ENCODE measurements at places on chromosomes 16 and 17.

- peak; percentile 36 for DNase-seq
Measured at GRCh38 chr17:27457731-27458523, 1.7 kb downstream of the KSR1 start.

- DNase-seq: no peak
Measured at GRCh38 chr16:14211856-14212543, 140.9 kb downstream of the MRTFB start.

- DNase-seq: no peak
Measured at GRCh38 chr17:19991252-19991885, 13.7 kb upstream of the AKAP10 start.

GRCh38 chr17:40859536-40859935, 7.5 kb downstream of the KRT12 start:
- DNase-seq: no peak

DNA sequence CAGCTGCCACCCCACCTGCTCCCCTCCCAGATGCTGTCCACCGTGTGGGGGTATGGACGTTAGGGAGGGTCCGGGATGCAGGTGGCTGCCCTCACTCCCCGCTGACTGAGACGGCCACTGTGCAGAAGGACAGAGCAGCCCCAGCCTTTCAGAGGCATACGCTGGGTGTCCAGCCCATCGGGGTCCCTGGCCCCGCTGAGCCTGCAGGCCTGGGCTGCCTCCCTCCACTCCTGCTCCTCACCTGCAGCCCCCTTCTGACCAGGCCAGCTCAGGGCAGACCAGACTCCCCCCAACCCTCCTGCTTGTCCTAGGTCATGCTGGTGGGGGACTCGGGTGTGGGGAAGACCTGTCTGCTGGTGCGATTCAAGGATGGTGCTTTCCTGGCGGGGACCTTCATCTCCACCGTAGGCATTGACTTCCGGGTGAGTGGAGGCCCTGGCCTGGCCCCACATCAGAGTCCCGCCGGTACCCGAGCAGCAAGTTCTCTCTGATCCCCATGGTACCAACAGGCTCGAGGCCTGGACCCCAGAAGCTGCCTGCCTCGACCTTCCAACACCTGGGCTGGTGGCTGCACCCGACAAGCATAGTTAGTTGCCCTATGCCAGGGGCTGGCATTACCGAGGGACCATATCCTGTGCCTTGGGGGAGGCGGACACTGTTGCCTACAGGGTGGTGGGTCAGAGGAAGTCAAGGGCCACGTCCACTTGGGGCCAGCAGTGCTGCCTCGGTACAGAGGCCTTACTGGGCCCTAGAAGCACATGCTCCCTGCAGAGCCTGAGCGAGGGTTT, 1.4 kb downstream of the RAB26 start:
- no peak for DNase-seq

GRCh38 chr17:57929386-57929785, 25.8 kb downstream of the CUEDC1 start:
- DNase-seq: peak; percentile 31

- DNase-seq: no peak
Measured at GRCh38 chr16:66842765-66843164, 1.4 kb upstream of the CA7 start.

DNA sequence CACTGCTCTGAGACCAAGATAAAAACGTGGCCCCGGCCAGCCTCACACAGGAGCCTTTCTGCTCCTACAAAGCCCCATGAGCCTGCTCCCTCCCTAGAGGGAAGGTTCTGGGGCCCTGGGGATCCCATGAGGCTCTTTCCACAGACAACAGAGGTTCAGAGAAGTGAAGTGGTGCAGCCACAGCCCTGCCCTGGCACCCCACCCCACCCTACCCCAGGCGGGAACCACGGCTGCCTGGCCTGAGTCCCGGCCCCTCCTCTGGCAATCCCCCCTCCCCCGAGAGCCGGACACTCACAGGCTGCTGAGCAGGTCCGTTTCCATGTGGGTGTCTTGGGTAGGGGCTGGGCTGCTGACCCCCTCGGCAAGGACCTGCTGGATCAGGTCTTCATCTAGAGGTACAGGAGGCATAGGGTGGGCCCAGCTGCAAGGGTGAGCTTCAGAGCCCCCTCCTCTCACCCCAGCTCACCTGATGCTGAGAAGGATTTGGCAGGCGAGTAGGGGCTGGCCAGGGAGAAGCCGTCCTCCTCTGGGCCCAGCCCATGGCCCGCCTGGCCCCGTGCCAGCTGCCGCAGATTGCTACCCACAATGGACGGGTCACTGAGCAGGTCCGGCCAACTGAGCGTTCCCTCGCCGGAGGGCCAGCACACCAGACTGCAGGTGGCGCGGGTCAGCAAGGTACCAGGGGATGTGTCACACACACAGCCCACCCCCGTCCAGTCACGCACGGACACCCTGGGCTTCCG, 38.7 kb downstream of the PKD1 start:
- DNase-seq: no peak

DNA sequence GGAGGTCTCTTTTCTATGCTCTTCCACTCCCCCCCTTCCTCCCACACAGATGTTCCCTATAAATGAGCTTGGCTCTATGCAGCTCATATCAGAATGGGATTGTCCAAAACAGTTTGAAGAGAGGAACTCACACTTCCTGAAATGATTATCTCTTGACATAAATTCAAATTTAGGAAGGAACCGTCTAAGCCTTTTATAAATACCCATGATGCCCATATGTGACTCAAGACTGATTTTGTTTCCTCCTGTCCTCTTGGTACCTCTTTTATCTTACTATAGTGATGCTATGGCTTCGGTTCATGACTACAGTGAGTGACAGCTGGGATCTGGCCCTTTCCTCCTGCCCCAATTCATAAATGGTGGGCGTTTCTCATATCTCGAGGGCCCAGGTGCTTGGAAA, 16.6 kb upstream of the TERF2 start:
- DNase-seq: peak; percentile 68

- DNase-seq: no peak
Measured at GRCh38 chr16:72645538-72645937, 402.4 kb downstream of the ZFHX3 start.

GRCh38 chr16:68324780-68325357, 14.1 kb downstream of the PRMT7 start:
- no peak for DNase-seq

DNA sequence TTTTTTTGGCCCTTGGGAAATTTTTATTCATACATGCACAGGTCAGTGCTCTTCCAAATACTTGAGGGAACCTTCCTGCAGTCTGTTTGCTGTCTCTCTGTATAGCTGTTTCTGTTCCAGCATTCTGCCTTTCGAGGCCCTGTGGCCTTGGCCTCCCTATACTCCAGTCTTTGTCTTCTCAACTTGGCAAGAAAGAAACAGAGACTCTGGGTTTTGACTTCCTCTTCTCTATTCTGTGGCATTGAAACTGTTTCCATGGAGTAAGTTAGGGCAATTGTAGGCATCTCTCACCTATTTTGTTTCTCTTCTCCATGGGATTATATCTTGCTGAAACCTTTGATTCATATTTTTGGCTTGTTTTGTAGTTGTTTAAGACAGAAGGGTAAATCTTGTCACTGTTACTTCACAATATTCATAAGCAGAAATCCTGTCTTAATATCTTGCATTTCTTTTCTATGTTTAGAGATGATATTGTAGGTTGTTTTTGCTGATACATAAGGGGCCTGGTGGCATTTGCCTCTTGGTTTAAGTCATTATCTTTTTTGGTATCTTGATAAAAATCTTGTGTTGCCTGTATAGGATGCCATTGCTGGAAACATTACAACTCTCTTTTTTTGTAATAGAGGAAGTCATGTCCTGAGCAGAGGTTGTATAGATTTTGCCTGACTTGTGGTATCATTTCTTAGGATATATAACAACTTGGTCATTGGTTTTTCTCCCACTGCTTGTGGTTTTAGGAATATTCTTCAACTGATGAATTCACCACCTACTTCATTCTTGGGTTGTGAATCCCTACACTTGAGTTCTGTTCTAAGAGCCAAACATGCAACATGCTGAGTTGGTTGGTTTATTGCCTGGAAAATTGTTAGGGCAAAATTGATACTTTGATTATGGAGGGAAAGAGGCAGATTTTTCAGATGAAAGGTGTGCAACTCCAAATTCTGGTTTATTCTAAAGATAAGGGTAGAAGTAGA, 168.6 kb downstream of the FTO start:
- DNase-seq: no peak

GRCh38 chr17:38606646-38607611, 1.2 kb upstream of the SRCIN1 start:
- no peak for DNase-seq

DNA sequence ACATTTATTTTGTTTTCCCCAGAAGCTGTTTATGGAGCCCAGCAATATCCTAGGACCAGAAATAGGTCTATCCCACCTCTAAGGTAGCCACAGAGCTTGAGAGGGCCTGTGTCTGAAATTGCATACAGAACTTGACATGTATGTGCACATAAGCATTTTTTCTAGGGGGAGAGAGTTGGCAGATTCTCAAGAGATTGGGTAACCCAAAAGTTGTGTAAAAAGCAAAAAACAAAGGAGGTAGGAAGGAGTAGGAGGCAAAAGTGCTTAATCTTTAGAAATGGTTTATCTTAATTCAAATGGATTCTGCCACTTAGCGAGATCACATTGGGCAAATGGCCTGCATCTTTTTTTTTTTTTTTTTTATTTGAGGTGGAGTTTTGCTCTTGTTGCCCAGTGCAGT, 3.5 kb downstream of the PLK1 start:
- DNase-seq: peak; percentile 53

DNA sequence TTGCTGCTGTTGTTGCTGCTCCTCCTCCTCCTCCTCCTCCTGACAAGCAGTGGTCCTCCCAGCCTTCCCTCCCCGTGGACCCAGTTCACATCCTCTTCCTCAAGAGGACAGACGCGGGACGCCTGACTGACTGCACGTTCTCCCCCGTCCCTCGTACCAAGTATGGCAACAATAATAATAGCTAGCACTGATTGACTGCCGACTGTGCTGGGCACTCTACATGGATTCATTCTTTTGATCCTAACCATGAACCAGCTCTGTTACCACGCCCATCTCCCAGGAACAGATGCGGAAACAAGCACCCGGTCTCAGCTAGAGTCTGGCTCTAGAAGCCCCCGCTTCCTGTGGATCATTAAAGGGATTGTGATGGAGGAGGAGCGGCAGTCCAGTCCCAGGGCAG, 78.0 kb downstream of the GNAO1 start:
- no peak for DNase-seq

- no peak for DNase-seq
Measured at GRCh38 chr16:62256406-62256805, 220.2 kb upstream of the CDH8 start.

DNA sequence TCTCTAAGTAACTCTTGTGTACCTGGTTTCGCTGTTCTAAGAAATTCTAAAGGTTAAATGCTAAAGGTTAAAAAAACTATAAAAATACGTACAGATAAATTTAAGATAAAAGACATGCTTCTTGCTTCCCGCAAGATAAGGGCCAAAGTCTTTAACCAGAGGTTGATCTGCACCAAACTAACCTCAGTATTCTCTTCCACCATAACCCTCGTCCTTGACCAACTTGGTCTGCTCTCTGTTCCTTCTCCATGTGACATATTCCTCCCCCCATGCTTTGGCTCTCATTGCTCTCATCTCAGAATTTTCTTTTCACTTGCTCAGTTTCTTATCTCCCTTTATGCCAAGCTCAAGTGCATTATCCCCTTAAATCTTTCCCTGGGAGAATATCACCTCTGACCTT, 330.5 kb upstream of the ZFHX3 start:
- DNase-seq: no peak

GRCh38 chr17:79966681-79967080, 69.0 kb downstream of the TBC1D16 start:
- DNase-seq: no peak

DNA sequence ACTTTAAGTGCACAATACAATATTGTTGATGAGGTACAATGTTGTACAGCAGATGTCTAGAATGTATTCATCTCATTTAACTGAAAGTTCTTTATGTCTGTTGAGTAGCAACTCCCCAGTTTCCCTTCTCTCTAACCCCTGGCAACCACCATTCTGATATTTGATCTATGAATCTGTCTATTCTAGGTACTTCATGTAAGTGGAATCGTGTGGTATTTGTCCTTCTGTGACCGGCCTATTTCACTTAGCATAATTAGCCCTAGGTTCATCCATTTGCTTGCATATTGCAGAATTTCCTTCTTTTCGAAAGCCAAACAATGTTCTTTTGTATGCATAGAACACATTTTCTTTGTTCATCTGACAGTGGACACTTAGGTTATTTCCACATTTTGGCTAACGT, 10.8 kb downstream of the RGS9 start:
- no peak for DNase-seq

- no peak for DNase-seq
Measured at GRCh38 chr16:23482778-23483177, 27.5 kb downstream of the GGA2 start.

DNA sequence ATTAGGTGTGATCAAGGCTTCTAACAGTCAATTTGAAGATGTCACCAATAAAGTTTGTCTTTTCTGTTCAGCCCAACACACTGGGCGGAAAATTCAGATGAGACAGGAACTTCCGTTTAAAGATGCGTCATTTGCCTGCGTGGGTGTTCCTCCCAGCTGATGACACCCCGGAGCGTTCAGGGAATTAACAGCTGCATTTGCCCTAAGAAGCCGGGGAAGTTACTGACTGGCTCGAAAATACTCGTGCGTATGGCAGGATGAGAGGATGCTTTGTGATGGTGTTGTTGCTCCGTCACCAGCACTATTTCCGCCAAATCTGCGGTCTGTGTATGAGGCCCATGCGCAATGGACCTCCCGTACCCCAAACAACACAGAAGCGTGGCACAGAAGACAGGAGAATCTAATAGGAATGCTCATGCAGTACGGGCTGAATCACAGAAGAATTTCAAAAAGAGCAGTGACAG, 11.9 kb upstream of the PVALEF start:
- DNase-seq: peak; percentile 94

- DNase-seq: no peak
Measured at GRCh38 chr17:65406552-65406951, 154.9 kb downstream of the AXIN2 start.

- no peak for DNase-seq
Measured at GRCh38 chr16:5979905-5980550, 882.4 kb upstream of the EEF2KMT start.

DNA sequence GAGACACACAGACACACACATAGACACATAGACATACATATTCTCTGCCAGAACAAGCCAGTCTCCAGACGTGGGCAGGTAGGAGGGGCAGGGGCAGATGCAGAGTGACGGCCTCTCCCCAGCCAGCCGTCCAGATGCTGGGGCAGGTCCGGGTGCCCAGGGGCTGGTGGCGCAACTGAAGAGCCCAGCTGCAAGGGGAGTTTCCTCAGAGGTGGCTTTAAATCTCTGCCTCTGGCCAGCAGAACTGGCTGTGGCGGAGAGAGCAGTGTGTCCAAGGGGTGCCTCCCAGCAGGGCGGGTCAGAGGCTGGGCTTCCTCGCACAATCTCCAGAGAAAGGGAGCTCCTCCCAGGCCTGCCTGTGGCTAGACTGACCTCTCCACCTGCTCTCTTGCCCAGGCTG, 9.4 kb upstream of the GCGR start:
- peak; percentile 9 for DNase-seq

GRCh38 chr17:13346996-13347762, 254.6 kb downstream of the HS3ST3A1 start:
- peak; percentile 29 for DNase-seq

All from inflammatory macrophage treated with lipopolysaccharide for 1 hour (primary cell).